ENCODE measurements at places on chromosomes 16 and 17.

DNA sequence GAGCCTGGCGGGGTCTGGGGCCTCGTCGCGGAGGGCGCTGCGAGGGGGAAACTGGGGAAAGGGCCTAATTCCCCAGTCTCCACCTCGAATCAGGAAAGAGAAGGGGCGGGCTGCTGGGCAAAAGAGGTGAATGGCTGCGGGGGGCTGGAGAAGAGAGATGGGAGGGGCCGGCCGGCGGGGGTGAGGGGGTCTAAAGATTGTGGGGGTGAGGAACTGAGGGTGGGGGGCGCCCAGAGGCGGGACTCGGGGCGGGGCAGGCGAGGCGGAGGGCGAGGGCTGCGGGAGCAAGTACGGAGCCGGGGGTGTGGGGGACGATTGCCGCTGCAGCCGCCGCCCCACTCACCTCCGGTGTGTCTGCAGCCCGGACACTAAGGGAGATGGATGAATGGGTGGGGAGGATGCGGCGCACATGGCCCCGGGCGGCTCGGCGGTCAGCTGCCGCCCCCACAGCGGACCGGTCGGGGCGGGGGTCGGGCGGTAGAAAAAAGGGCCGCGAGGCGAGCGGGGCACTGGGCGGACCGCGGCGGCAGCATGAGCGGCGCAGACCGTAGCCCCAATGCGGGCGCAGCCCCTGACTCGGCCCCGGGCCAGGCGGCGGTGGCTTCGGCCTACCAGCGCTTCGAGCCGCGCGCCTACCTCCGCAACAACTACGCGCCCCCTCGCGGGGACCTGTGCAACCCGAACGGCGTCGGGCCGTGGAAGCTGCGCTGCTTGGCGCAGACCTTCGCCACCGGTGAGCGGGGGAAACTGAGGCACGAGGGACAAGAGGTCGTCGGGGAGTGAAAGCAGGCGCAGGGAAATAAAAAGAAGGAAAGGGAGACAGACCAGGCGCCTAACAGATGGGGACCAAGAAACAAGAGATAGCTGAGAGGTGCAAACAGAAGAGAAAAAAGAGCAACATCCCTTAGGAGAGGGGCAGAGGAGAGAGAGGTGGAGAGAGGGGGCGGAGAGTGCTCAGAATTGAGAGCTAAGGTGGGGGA, at the start of gene PNMT:
TSS of gene PNMT (plus strand) at position 509 of the 980 bp plus-strand sequence. CDS start at position 532, 23 bp downstream.
- peak; percentile 78 for DNase-seq

- peak; percentile 18 for DNase-seq
These were observed at the start of gene LGALS9 for GRCh38 chr17:27630607-27631410. LGALS9 (plus strand) TSS chr17:27631188; CDS start chr17:27631266, 78 bp downstream.

- DNase-seq, result no peak
These were observed 595.9 kb downstream of the WWOX start for GRCh38 chr16:78695391-78695790.

DNA sequence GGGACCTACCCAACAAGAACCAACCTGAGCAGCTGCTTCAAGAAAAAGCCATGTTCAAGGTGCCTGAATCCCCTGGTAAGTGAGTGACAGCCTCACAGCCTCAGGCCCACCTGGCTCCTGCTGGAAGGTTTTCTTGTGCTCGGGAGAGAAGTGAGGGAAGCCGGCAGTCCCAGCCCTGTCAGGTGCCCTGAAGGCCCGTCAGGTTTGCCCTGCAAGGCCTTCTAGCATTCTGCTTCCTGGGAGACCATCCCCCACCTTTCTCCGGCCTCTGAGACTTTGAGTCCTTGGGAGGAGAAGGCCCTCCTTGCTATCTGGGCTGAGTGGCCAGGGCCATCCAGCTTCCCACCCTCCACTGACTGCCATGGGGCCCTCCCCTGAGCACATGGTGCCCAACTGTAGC, 166.7 kb upstream of the ZNF267 start:
- DNase-seq, result no peak

DNA sequence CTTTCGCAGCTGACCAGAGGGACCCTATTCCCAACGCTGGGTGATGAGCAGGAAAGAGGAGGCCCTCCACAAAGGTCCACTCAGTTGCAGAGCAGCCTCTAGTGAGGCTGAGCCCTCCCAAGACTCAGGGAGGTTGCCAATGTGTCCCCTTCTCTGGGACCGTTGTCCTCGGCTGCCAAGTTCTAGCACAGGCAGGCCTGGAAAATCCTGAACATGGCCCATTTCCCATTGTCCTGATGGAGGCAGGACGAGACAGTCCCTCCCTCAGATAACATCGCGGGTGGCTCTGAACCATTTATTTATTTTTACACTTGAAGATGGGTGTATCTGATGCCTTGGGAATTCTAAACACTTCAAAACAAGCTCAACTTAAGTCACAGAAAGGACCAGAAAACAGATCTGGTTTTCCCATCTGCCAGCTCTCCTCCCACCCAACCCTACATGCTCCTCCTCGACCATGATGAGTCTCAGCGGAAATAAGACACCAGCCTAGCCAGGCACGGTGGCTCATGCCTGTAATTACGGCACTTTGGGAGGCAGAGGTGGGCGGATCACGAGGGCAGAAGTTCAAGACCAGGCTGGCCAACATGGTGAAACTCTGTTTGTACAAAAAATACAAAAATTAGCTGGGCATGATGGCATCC, 12.8 kb downstream of the CDIP1 start:
- no peak for DNase-seq

- DNase-seq, result no peak
These were observed 98.1 kb downstream of the WNT3 start for GRCh38 chr17:46720408-46720807.

GRCh38 chr17:49450735-49451134, 36.1 kb upstream of the PHB1 start:
- DNase-seq, result no peak

DNA sequence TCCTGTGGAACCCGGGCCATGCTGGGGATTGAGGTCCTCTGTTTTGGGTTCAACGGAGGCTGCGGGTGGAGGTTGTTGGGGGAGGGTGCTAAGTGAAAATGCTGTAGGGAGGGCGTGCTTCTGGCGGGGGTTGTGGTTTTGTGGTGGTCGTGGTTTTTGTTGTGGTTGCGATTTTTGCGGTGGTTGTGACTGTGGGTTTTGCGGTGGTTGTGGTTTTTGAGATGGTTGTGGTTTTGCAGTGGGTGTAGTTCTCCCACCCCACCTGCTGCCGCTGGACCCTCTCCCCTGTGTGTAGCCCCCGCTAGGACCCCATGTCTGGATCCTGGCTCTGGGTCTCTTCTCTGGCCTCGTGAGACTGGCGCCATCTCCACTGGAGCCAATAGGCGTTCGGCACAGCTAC, 4.9 kb upstream of the SSTR5 start:
- DNase-seq, result no peak

- peak; percentile 68 for DNase-seq
These were observed 15.0 kb upstream of the CPD start for GRCh38 chr17:30363715-30364202.

DNA sequence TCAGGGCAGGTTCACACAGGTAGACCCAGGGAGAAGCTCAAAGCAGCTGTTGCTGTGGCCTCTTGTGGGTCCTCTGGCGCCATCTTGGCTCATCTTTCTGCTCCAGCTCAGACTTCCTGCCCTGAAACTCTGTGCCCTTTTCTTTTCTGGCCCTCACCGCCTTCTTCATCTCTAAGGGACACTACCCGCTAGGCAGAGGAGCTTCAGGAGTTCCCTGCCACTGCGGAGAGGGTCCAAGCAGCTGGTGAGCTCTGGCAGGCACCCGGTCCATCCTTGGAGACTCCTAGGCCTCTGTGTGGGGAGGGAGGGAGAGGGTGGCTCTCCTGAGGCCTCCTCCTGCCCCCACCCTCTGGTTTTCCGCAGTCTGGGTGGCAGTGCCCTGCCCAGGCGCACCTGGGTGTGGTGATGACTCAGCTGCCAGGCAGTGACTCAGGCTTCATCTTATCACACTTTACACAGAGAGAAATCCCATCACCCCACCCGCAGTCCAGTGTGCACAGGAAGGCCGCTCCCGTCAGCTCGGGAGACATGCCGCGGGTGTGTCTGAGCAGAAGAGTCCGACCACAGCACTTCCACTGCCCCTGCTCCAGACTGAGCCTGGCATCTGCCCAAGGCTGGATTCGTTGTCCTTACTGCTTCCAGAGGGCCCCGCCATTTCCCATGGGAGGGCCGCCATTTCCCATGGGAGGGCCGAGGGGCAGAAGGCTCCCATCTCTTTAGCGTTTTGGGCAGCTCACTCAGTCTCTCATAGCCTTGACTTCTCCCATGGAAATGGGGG, 7.3 kb downstream of the NT5C start:
- peak; percentile 67 for DNase-seq

DNA sequence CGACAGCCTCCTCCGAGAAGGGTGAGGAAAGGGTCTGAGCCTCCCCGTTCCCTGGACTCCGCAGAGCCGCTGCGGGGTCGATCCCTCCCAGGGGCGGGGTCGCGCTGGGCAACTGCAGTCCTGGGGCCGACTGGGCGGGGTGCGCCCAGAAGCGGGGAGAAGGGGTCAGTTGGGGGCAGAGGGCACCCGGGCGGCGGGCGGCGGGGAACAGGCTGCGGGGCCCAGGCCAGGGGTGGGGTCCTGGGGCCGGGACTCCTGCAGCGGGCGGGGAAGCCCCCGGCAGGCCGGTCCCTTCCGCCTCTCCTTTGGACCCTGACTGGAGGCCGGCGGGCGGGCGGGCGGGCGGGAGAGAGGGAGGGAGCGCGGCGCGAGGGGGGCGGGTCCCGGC, 352 bp downstream of the GGNBP2 start:
- DNase-seq, result no peak

DNA sequence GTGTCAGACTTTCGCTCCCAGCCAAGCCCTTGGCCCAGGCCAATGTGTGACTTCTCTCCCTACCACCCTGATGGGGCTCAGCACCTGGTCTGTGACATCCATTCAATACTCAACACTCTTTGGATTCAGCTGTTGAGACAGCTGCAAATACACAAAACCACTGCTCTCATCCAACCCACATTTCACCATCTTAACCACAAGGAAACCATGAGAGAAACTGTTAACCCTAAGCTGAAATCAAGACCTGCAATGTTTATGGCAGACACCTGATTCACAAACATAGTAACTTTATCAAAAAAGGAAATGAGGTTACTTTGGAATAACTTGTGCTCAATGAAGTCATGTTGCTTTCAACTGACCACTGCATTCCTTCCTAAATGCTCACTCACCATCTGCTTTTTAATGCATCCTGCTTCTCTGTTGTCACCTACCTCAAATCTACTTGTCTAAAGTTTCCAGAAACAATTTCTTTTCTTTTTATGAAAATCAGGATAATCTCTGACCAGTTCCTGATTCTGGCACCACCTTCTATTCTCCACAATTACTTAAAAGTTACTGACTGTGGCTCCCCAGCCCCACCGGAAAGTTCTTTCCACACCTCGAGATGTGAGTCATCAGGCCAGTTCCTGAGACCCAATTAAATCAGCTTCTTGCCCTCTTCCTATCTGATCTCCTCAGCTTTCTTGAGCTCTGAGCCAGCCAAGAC, 88.2 kb downstream of the NOG start:
- DNase-seq, result no peak

DNA sequence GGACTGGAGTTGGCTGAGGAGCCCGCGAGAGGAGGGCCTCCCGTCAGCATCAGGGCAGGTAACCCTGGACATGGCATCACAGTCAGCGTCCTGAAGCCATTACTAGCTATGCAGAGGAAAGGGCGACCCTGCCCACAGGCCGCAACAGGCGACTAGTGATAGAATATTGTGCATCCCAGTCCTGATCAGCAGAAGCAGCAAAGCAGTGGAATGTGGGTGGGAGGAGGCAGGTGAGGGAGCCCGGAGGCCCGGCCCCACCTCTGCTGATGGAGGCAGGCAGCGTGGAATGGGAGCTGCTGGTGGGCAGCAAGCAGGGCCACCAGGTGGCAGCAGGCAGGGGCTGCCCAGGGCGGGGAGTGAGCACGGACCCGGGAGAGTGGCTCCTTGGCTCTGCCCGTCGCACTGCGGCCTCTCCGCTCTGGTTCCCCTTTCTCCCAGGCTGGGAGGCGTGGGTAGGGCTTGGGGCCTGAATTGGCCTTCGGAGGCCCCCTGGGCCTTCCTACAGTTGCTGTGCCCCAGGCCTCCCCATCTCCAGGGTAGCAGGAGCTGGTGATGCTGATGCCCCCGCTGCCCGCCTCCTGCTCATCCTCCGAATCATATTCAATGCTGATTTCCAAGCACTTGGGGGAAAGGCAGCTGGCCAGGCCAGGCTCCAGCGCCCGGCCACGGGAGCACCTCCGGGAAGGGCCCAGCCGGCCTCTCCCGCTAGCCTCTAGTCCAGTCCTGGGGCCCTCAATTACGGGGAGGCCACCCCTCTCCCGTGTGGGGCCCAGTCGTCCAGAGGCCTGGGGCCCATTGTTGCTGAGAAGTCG, 20.2 kb downstream of the TSPOAP1 start:
- no peak for DNase-seq

GRCh38 chr16:14569213-14569612, 60.8 kb downstream of the PARN start:
- no peak for DNase-seq

- peak; percentile 5 for DNase-seq
These were observed 41.6 kb downstream of the AHSP start for GRCh38 chr16:31569360-31569717.

DNA sequence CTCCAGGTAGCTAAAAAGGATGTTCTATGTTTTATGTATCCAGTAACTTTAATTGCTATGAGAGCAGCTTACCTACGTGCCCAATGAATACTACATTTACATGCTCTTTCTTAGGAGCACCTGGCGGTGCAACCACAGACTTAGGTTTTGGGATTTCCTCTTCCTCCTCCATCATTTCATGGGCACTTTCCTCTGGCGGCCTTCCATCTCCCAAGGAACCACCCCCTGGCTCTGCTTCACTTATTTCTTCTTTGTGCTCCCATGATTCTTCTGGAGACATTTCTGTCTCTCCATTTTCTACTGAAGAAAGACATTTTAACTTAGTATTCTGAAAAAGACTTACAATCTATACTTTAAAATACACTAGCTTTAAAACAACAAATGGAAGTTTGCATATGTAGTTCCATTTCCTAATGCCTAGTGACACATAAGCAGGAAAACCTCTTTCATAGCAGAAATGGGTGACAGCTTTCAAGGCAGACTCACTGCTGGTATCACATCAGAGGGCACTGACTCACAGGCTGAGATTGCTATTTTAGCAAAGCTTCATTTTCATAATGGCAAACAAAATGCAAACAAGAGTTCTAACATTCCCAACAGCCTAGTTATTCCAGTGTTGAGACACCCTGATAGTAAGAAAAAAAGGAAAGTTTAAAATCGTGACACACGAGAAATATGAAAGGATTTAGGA, 19.1 kb downstream of the GSPT1 start:
- no peak for DNase-seq

- DNase-seq, result no peak
These were observed 98.5 kb downstream of the MRM3 start for GRCh38 chr17:880443-881269.

DNA sequence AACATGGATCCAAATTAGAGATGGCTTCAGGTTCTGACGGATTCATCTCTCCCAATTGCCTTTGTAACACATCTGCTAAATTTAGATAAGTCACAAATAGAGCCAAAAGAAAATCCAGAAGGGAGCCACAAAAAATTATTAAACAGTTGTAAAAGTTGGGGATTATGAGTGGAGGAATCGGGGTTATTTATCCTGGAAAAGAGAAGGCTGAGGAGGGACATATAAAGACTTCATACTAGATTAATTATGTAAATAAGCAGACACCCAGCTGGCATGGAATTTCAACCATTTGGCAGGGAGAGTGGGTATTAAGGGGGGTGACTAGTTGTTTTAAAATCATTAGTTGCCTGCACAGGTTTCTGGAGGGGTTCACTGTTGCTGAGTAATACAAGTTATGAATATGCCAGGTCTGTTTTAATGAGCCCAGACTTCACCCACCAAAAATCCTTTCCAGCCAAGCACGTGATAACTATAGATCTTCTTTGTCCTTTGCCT, 89.6 kb downstream of the CDH13 start:
- DNase-seq, result no peak

Measured in stimulated activated CD4-positive, alpha-beta T cell treated with anti-CD3 and anti-CD28 coated beads, Interleukin-4, amount 100 ng/mL, for 1 hour (primary cell).